AG09319 (cell line): ENCODE measurements at places on chromosomes 16 and 17.
A peak's percentile ranks its signal among the peaks of the same experiment; 100 is the strongest.

DNA sequence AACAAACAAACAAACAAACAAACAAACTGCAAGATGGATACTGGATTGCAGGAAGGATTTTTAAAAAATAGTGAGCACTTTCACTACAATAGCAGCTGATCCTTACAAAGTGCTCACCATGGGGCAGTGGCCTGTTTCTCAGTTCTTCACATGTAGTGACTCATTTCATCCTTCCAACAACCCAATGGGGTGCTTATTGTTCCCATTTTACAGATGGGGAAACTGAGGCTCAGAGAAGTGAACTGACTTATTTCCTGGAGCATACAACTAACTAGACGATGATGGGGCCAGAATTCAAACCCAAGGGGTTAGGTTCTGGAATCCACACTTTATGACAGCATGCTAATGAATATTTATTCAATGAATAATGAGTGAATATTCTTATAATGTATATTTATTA is 61.2 kb downstream of the MYH11 start:
- DNase-seq, result no peak

GRCh38 chr16:74868501-74868900 is 93.9 kb upstream of the FA2H start:
- no peak for DNase-seq

GRCh38 chr17:21177401-21177800 is 36.6 kb downstream of the TMEM11 start:
- no peak for DNase-seq

- no peak for DNase-seq
These were observed 468.0 kb downstream of the HS3ST3B1 start for GRCh38 chr17:14768923-14769322.

- DNase-seq, result no peak
These were observed 1.1 kb downstream of the CRLF3 start for GRCh38 chr17:30823421-30823820.

DNA sequence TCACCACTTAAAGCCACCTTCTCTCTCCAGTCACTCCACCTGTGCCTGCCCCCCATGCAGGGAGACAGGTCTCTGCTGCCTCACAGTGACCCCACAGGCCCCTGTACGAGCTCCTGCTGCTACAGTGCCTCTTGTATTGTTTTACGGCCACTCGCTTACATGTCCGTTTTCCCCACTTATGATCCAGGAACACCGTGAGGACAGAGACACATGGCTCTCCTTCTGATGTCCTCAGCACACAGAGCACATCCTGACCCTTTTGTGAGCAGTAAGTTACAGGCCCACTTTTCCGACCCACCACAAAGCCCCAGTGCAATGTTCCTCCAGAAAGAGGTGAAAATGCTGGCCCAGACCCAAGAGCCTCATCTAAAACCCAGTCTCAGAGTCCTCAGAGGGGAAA is 84.8 kb upstream of the GNAO1 start:
- DNase-seq, result no peak

DNA sequence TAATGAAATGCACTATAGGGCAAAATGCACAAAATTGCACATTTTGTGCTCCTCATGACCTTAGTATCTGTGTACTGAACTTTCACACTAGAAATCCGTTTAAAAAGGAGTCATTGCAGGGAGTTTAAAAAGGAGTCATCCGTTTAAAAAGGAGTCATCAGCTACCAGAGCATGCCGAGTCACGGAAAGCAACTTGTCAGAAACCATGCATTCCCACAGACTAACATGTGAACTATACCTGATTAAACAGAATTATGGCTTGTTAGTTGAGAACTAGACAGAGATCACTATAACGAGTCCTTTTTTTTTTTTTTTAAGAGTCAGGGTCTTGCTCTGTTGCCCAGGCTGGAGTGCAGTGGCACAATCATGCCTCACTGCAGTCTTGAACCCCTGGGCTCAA is 35.9 kb downstream of the SLC6A4 start:
- no peak for DNase-seq

DNA sequence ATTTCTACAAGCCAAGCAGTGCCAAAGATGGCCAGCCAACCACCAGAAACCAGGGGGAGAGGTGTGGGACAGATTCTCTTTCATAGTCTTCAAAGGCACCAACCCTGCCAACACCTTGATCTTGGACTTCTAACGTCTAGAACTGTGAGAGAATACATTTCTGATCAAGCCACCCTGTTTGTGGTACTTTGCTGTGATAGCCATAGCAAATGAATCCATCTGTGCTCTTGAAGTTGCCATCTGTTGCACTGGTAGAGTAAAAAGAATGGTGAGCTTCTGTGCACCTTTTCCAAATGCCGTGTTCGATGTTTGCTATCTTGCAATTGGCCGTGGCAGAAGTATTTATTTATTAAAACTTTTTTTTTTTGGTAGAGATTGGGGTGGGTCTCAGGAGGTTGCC is 16.7 kb upstream of the ADGRG1 start:
- DNase-seq, result no peak

- DNase-seq, result no peak
These were observed 234.2 kb upstream of the ASIC2 start for GRCh38 chr17:33527290-33527689.

DNA sequence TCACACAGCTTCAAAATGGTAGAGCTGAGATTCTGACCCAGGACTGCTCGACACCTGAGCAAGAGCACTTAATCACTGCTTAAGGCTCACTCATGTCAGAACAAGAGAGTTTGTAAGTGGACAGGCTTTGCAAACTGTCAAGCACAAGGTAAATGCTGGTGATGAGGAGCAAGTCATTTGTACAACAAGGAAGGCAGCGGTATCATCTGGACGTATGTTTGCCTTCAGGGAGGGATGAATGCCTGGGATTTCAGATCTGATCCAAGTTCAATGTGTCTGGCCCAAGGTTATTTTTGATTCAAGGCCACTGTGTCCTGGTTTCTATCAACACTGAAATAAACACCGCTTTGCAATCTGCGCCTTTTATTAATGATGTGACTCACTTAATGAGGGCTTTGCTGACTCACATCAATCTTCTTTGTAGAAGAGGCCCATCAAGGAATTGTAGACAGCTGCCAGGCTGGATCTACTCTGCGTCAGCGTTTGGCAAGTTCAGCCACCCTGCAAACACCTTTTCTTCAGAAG is 174.4 kb upstream of the HS3ST3A1 start:
- DNase-seq, result peak; percentile 10

DNA sequence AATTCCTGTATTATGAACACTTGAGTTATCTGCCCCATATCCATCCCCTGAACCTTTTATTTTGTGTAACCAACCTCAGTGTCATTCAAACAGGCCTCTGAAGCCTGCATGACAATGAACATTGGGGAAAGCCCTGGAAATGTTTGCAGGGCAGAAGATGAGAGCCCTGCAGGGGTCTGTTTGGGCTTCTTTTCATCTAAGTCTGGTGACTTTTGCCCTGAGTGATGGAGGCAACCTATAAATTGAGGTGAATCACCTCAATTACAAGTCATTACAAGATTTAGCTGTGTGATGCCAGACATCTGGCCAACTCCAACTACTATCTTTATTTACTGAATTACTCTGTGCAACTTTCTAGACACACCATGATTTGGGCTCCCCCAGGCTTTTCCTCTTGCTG is 189.2 kb downstream of the MAF start:
- no peak for DNase-seq

DNA sequence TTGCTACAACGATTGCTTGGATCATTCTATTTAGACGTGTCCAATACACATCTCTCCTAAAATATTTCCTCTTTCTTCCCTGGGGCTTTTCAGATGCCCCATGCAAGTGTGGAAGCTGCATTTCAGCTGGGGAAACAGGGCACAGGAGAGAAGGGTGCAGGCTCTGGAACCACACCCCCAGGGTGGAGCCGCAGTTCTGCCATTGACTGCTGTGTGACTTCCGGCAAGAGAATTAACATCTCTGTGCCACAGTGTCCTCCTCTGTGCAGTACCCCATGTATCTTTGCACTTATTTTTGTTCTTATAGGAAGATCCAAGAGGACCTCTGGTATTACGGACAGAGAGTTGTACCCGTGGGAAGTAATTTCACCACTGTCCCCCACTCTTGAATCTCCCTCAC is 405.3 kb upstream of the EEF2KMT start:
- no peak for DNase-seq

DNA sequence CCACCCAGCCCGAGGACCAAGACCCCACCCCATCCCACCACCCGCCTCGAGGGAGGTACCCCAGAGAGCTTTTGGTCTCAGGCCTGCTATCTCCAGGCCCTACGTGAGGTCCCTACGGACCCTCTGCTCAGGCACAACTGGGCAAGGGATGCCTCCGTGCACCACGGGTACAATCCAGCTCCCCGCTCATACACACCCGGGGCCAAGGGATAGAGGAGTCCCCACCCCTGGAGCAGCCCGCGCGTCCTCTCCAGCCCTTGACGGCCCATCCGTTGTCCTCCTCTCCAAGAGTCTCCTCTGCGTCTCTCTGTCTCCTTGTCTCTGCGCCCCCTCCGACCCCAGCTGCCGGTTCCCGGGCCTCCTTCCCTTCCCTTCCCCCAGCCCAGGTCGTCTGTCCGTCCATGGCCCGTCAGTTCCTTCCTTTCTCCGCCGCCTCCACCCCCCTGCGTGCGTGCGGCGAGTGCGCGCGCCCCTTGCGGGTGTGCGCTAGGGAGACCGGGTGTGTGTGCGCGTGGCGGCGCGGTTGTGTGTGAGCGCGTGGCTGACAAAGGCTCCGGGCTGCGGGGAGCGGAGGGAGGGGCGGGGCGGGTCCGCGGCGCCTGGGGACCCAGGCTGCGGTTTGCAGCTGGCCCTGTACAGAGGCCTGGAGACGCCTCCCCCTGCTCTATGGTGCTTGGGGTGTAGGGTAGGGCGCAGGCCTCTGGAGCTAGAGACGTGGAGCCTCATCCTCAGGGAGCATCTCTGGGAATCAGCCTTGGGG is 930 bp downstream of the SPNS2 start:
- DNase-seq, result no peak

DNA sequence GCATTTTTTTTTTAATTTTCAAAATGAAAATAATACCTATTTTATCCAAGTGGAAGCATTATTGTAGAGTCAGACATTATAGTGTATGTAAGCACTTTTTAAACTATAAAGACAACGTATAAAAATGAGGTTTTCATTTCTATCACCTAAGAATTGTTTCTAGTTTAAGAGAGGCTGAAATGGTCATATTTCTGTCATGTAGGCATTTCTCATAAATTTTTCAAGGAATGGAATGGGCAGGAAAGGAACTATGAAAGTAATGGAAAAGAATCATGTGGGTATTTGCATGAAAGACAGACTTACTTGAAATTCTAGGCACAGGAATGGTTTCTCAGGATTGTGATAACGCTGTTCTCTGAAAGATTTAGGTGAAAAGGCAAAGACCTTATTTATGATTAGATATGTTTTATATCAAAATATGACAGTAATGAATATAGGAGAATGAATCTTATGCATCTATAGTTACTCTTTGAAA is 67.4 kb downstream of the PPM1E start:
- DNase-seq, result no peak

DNA sequence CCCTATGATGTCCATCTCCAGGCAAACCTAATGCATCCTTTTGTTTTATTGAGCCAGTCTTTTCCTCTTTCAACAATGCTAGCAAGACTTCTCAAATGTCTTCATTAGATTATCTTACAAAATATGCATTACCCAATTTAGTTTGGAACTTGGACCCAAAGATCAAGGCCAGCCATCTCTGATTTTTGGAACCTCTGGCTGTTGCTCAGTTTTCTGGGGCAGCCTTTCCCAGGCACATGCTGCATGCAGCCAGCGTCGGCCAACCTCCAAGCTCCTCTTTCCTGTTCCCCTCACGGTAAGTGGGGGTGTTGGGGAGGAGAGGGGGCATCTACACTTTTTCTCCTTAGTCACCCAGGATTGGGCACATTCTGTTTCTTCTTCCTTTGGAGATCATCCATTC is 189.3 kb downstream of the PRKCA start:
- DNase-seq, result no peak
